Kidney (tissue), 22 donors: ENCODE measurements at places on chromosomes 13 and 19. TPM values are rescaled to one million over a fixed set of nuclear protein-coding genes. Genes with fewer than 3 reads are reported as not detected.

DNA sequence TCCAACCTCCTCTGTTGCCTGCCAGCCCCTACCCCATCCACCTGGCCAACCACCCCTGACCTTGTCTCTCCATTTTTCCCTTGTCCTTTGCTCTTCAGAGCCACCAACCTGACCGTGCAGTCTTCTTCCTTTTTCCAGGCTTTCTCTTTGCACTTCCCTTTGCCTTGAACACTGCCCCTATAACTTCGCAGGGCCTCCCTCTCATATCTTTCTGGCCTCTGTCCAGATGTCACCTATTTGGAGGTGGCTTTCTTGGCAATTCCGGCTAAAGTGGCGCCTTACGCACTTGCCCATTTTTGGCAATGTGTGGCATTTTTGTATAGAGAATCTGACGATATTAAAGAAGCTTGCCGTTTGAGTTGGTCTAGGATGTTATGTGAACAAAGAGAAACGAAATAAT is 844 bp downstream of the ZNF543 start:
- H3K4me3 ChIP-seq: peak overlapping the region; percentile 93
- H3K27ac ChIP-seq: no peak overlapping the region
- DNase-seq: peak; percentile 7
- peaks cover 17% of the 10 kb centered on the region for H3K4me1 ChIP-seq
- H3K27me3 ChIP-seq: peaks cover 6% of the 10 kb centered on the region
- peaks cover 18% of the 10 kb centered on the region for H3K36me3 ChIP-seq

- DNase-seq: no peak
- no peaks in the 10 kb centered on the region for H3K4me1 ChIP-seq
- no peaks in the 10 kb centered on the region for H3K27me3 ChIP-seq
- H3K27ac ChIP-seq: no peak overlapping the region
- H3K36me3 ChIP-seq: no peaks in the 10 kb centered on the region
Measured at GRCh38 chr13:102177431-102177830, 224.4 kb downstream of the FGF14 start.

DNA sequence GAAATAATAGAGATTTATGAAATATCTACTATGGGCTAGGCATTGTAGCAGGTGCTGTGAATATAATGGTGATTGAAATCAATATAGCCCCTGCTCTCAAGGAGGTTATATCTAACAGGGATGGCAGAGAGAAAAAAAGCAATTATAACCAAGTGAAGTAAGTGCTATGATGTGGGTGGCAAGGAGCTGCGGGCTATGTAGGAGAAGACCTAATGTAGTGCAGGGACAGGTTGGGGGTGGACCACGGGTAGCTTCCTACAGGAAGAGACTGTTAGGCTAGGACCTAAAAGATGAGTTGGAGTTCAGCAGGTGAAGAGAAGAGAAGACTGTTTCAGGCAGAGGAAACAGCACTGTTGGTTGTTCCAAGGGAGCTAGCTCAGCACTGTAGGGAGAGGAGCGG is 311.0 kb downstream of the KCNRG start:
- H3K4me3 ChIP-seq: no peak overlapping the region
- no peaks in the 10 kb centered on the region for H3K27me3 ChIP-seq
- H3K27ac ChIP-seq: no peak overlapping the region
- no peaks in the 10 kb centered on the region for H3K4me1 ChIP-seq
- no peak for DNase-seq

GRCh38 chr19:38826856-38827551 is 4.6 kb downstream of the ECH1 start:
- H3K4me3 ChIP-seq: no peak overlapping the region
- no peaks in the 10 kb centered on the region for H3K27me3 ChIP-seq
- DNase-seq: no peak
- H3K27ac ChIP-seq: no peak overlapping the region
- H3K4me1 ChIP-seq: peaks cover 5% of the 10 kb centered on the region

DNA sequence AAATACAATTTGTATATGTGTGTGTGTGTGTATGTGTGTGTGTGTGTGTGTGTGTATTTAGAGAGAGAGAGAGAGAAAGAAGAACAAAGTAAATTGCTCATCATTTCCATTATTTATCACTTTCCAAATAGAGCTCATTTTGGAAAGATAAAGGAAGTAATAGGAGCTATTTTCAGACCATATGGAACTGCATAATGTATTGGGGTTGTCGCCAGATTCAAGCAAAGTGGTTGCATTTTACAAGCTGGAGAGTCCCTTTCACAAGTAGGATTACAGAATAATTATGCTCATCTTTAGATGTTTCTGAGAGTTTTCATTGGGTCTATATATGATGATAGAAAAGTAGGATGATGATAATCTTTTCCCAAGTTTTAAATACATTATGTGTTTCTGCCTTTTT is 842.7 kb upstream of the SLC10A2 start:
- no peak for DNase-seq
- no peaks in the 10 kb centered on the region for H3K27me3 ChIP-seq
- no peaks in the 10 kb centered on the region for H3K36me3 ChIP-seq
- H3K27ac ChIP-seq: no peak overlapping the region

- H3K4me3 ChIP-seq: no peak overlapping the region
- no peaks in the 10 kb centered on the region for H3K36me3 ChIP-seq
- no peak overlapping the region for H3K27ac ChIP-seq
- H3K4me1 ChIP-seq: no peaks in the 10 kb centered on the region
Measured at GRCh38 chr13:113405481-113406300, 41.8 kb upstream of the GRTP1 start.

DNA sequence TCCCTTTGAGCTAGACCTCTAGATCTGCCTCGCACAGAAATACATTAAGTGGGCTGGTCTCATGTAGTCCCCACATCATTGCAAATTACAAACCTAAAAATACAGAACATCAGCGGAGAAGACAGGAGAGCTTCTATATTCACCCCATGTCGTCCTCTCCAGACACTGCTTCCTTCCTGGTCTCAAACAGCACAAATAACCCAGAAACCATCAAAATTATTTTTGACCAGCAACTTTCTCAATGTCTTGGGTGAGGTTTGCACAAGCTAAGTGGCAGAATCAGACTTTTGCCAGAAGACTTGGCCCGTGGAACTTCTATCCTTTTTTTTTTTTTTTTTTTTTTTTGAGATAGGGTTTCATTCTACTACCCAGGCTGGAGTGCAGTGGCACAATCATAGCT is 28.2 kb downstream of the CLEC17A start:
- no peaks in the 10 kb centered on the region for H3K27me3 ChIP-seq
- no peak overlapping the region for H3K4me3 ChIP-seq
- H3K36me3 ChIP-seq: no peaks in the 10 kb centered on the region
- H3K27ac ChIP-seq: no peak overlapping the region
- DNase-seq: no peak

DNA sequence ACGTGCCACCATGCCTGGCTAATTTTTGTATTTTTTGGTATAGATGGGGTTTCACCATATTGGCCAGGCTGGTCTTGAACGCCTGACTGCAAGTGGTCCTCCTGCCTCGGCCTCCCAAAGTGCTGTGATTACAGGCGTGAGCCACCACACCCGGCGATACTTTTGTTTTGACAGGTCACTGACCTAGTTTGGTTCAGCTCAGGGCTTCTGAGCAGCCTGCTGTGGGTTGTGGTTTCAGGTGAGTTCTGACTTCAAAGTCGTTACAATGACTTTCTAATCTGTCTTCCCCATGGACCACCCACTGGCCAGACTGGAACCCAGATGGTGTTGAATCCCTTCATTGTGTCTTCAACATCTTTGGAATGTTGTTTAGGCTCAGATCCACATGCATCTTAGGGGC is 73.8 kb downstream of the TRPM4 start:
- H3K36me3 ChIP-seq: no peaks in the 10 kb centered on the region
- DNase-seq: no peak
- H3K27me3 ChIP-seq: no peaks in the 10 kb centered on the region
- no peak overlapping the region for H3K27ac ChIP-seq
- H3K4me3 ChIP-seq: no peak overlapping the region

DNA sequence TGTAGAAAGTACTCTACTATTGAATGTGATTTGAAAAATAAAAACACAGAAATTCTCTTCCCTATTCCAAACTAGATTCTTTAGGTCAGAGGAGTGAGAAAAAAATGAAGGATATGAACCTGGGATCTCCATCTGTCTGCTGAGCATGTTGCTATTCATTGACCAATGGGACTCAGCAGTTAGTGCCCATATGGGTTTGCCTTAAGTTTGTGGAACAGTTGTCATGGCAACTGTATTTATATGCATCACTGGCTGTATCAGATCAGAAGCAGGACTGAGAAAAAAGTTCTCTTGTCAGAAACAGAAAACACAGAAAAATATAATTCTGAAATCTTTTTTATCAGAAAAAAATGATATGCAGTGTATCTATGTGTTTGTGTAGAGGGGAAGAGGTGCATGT is 73.3 kb upstream of the ATXN8OS start:
- no peak overlapping the region for H3K27ac ChIP-seq
- peak; percentile 1 for DNase-seq
- H3K4me3 ChIP-seq: no peak overlapping the region
- no peaks in the 10 kb centered on the region for H3K36me3 ChIP-seq

DNA sequence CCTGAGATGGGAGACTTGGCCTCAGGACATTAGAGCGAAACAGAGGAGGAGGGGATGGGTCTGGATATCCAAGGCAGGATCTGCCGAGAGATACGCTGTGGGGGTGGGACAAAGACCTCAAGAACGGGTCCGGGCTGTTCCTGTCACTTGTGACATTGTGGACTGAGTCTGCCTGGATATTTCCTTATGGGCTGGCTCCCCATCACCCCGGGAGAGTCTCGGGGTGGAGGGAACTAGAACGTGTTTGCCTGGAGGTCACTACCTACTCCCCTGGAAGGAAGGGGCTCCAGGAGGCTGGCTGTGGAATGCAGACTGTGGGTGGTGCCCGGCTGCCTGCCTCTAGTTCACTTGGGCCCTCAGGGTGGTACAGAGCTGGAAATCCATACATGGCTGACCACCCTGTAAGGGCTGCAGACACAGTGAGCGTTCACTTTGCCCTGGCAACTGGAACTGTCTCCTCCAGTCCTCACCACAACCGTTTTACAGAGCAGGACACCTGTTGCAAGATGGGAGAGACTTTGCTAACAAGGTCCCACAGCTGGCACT is 26.4 kb downstream of the DNM2 start:
- no peaks in the 10 kb centered on the region for H3K4me1 ChIP-seq
- no peak overlapping the region for H3K4me3 ChIP-seq
- no peaks in the 10 kb centered on the region for H3K27me3 ChIP-seq
- no peaks in the 10 kb centered on the region for H3K36me3 ChIP-seq

DNA sequence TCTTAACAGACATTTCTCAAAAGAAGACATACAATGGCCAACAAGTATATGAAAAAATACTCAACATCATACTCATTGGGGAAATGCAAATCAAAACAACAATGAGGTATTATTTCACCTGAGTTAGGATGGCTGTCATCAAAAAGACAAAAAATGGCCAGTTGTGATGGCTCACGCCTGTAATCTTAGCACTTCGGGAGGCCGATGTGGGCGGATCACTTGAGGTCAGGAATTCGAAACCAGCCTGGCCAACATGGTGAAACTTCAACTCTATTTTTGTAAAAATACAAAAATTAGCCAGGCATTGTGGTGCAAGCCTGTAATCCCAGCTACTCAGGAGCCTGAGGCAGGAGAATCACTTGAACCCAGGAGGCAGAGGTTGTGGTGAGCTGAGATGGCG is 22.0 kb downstream of the CEACAM16 start:
- H3K27ac ChIP-seq: no peak overlapping the region

GRCh38 chr19:48812094-48812929 is 1.5 kb upstream of the BCAT2 start:
- no peaks in the 10 kb centered on the region for H3K36me3 ChIP-seq
- H3K27ac ChIP-seq: peak overlapping the region; percentile 91
- DNase-seq: peak; percentile 93
- peak overlapping the region; percentile 50 for H3K4me3 ChIP-seq
- peaks cover 9% of the 10 kb centered on the region for H3K4me1 ChIP-seq
- no peaks in the 10 kb centered on the region for H3K27me3 ChIP-seq

- no peak overlapping the region for H3K4me3 ChIP-seq
- no peaks in the 10 kb centered on the region for H3K36me3 ChIP-seq
- no peak overlapping the region for H3K27ac ChIP-seq
- H3K27me3 ChIP-seq: no peaks in the 10 kb centered on the region
- DNase-seq: no peak
Measured at GRCh38 chr13:111395511-111396393, 75.3 kb downstream of the TEX29 start.

- no peaks in the 10 kb centered on the region for H3K36me3 ChIP-seq
- H3K4me3 ChIP-seq: no peak overlapping the region
- DNase-seq: no peak
- H3K27me3 ChIP-seq: no peaks in the 10 kb centered on the region
- H3K27ac ChIP-seq: no peak overlapping the region
- no peaks in the 10 kb centered on the region for H3K4me1 ChIP-seq
Measured at GRCh38 chr13:73809561-73809960, 324.6 kb downstream of the KLF12 start.

DNA sequence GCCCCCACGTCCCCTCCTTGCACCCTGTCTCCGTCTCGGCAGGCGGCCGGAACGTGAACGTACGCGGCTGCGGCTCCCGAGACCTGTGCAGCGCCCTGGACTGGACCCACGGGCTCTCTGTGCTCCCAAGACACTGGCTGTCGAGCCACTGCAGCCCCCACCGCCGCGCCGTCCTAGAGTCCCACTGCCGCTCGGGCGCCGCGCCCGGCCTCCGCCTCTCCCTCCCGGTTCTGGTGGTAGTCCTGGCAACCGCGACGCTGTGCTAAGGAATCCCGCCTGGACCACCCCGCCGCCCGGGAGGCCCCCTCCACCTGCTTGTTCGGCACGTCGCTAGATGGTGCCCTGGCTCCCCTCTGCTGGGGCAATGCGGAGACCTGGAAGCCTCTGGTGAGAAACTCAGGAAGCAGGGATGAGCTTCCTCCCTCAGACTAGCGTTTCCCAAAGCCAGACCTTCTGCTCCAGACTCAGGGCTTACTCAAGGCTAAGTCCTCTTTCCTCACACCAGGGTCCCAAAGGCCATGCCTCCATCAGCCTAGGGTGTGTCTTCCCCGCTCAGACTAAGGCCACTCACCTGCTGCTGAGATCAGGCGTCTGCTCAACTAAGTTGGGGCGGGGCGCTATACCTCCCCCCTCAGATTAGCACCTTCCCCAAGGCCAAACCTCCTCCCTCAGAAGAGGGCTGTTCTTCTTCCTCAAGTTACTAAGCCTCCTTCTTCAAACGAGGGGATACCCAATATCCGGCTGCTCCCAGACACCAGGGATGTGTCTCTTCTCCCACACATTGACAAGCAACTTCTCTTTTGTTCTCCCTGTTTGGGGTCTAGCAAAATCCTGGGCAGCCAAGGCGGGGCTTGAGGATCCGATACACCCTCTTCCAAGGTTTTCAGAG is 16.1 kb upstream of the IRGC start:
- H3K27ac ChIP-seq: no peak overlapping the region
- no peaks in the 10 kb centered on the region for H3K36me3 ChIP-seq
- H3K4me3 ChIP-seq: no peak overlapping the region
- H3K4me1 ChIP-seq: no peaks in the 10 kb centered on the region

- no peak overlapping the region for H3K4me3 ChIP-seq
- no peak overlapping the region for H3K27ac ChIP-seq
- peaks cover 2% of the 10 kb centered on the region for H3K36me3 ChIP-seq
- peak; percentile 24 for DNase-seq
Measured at GRCh38 chr13:32447894-32448623, 20.1 kb upstream of the N4BP2L1 start.

- H3K4me1 ChIP-seq: no peaks in the 10 kb centered on the region
- no peak overlapping the region for H3K4me3 ChIP-seq
- DNase-seq: peak; percentile 52
- H3K36me3 ChIP-seq: no peaks in the 10 kb centered on the region
- H3K27me3 ChIP-seq: no peaks in the 10 kb centered on the region
Measured at GRCh38 chr13:28449826-28450773, 44.8 kb downstream of the FLT1 start.

The CBARP gene
- total RNA-seq: 1.1 TPM

The ANO8 gene
- 12.1 TPM for total RNA-seq

The CNN1 gene
- 47.8 TPM for total RNA-seq

The ZBTB32 gene
- total RNA-seq: 1.8 TPM

The PCDH9 gene
- 9.5 TPM for total RNA-seq

The NDFIP2 gene
- total RNA-seq: 52.2 TPM

The SYNE4 gene
- total RNA-seq: 7.0 TPM

The RINL gene
- 13.0 TPM for total RNA-seq

The FOXA3 gene
- 3.7 TPM for total RNA-seq
